ENCODE measurements at places on chromosomes 12 and 14. TPM values are rescaled to one million over a fixed set of nuclear protein-coding genes. Genes with fewer than 3 reads are reported as not detected.

The ATXN2 gene
- 140 TPM for total RNA-seq

The CCDC77 gene
- 9.3 TPM for total RNA-seq

The PLEKHH1 gene
- total RNA-seq = 183 TPM

The NAP1L1 gene
- total RNA-seq = 410 TPM

The MIP gene
- not detected for total RNA-seq

The RNU4-1 gene
- 3,659 TPM for total RNA-seq

The AMIGO2 gene
- 3.0 TPM for total RNA-seq

The LRRC10 gene
- total RNA-seq = not detected

DNA sequence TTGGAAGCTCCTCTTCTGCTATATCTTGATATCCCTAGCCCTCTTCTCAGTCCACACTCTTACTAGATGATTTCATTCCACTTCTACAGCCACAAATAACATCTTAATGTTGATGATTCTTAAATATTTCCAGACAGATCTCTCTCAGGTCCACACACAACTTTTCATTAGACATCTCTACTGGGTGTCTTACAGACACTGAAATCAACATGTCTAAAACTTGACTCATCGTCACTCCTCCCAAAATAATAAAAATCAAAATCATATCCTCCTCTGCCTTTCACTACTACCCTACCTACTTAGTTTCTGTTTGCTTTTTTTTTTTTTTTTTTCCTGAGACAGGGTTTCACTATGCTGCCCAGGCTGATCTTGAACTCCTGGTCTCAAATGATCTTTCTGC, 11.9 kb downstream of the PRDM4 start:
- no peak for DNase-seq

GRCh38 chr12:6839482-6840201, 1.1 kb upstream of the GNB3 start:
- DNase-seq = no peak

DNA sequence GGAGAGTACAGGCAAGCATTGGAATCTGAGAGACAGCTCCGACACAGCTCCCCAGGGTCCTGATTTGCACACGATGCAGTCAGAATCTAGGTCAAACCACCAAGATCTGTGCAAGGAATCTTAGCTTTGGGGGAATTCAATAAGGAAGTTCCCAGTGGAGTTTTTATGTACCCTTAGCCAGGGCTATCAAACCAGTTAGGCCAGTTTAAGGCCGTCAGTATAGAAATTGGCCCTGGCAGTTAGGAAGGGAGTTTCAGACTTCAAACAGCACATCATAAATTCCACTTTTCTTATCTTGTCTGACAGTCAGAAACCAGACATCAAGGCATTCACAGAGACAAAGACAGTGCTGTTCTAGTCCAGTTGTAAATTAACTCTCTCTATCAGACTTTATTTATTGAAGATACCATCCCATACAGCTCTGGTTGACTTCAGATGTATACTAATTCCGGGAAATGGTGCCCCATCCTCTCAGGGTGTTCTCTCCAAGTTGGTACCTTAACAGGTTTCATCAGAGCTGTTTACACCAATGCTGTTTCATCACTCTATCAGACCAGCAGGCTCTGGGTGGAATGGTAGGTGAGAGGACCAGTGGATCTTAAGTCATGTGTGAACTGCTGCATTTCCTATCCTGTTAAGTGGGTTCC, 157.5 kb upstream of the ATF7IP start:
- no peak for DNase-seq

- DNase-seq = no peak
These were observed 60.3 kb downstream of the KLRG1 start for GRCh38 chr12:9049520-9050133.

GRCh38 chr14:21096978-21097635, 1.3 kb downstream of the ZNF219 start:
- DNase-seq = no peak

- DNase-seq = no peak
These were observed 120.1 kb downstream of the MDGA2 start for GRCh38 chr14:47555333-47555732.

DNA sequence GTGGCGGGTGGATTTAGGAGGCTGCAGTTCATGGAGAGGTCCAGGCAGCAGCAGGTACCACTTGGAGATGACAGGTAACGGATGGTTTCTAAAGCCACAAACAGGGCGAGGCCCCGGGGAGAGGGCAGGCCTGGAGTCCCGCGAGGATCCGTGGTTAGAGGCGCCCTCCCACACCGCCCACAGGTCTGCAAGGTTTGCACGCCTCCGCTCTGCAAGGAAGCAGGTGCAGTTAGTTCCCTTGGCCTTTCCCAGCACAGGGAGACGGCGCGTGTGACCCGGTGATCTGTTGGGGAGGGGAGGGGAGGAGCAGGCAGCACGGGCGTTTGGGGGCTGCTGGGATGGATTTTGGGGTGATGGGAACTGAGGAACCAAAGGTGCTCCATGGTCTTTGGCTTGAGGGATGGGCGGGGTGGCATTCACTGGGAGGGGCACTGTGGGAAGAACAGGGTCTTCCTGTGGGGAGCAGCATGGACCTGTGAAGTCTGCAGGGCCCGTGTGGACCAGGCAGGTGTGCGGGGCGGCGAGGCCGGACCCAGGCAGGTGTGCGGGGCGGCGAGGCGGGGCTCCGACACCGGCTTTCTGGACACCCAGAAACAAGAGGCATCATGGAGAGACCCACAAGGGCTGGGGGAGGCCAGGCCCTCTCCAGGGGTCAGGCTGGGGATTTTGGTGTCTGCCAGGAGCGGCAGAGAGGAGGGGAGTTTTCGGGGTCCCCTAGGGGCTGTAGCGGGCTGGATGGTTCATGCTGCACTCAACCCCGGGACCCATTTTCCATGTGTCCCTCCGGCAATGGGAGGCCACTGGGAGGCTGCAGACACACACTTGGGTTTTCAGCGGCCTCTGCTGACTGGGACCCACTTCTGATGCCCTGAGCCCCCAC, 29.1 kb downstream of the NOC4L start:
- no peak for DNase-seq

DNA sequence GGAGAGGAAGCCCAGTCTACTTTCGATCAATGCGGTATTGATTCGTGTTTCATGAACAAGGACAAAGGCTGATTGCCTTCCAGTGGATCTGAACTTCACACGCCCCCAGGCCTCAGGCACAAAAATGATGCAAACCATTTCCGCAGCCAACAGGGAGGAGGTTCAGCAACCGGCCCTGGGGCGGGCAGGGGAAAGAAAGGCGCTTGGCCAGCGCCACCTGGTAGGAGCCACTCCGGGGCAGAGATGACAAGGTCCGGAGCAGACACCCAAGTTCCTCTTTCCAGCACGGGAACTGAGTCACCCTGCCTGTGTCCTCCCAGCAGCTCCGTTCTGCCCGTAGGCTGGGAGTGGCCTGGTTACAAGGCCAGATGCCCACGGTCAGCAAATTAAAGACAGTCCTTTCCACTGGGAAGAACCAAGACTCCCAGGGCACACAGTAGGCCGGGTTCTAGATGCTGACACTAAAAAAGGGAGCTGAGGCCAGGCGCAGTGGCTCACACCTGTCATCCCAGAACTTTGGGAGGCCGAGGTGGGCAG, 136.3 kb downstream of the SCARB1 start:
- peak; percentile 81 for DNase-seq

- DNase-seq = no peak
These were observed 3.2 kb downstream of the KCNJ8 start for GRCh38 chr12:21771311-21771710.

GRCh38 chr12:124673801-124674617, 106.6 kb upstream of the NCOR2 start:
- peak; percentile 84 for DNase-seq

DNA sequence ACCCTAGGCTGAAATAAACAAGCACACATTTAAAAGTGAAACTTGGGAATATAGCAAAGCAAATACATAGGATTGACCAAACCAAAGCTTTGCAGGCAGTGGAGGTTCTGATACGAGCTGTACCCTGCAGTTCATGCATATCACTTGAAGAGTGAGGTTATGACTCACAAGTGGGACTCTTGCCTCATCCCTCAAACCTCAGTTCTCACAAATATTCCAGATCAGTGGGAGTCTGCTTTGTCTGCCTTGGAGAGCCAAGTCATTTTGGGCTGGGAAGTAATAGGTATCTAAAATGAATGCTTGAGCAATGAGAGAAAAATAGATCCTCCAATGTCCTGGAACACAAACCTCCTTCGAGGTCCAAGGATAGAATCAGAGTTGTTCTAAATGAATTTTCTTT, 116.4 kb downstream of the LRIG3 start:
- DNase-seq = no peak

DNA sequence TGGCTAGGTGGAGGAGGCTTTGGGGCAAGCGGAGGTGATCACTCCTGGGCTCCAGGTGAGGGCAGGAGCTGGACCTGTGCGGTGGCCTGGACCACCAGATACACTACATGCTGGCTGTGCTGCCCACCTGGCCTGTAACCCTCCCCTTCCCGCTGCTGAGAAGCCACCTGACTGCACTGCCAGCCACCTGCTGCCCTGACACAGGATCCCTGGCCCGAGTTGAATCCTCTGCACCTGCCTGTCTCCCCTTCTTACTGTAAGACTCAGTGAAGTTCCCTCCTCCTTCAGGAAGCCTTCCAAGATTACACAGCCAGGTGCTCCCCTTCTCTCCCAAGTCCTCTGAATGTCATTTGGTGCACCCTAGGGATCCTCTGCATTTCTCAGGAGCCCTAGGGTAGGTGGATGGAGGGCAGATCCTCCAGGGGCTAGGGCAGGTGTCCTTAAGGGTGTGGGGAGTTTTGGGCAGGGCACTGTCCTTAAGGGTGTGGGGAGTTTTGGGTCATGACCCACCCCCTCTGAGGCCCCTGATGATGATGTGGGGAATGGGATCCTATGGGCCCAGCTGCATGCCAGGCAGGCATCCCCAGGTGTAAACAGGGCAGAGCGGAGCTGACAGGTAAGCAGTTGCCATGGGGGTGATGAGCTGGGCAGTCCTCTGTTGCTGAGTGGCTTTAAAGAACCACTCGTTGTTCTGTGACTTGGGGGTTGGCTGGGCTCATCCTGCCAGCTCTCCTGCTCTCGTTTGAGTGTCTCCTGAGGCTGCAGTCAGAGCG, 6.7 kb upstream of the MTA1 start:
- no peak for DNase-seq

DNA sequence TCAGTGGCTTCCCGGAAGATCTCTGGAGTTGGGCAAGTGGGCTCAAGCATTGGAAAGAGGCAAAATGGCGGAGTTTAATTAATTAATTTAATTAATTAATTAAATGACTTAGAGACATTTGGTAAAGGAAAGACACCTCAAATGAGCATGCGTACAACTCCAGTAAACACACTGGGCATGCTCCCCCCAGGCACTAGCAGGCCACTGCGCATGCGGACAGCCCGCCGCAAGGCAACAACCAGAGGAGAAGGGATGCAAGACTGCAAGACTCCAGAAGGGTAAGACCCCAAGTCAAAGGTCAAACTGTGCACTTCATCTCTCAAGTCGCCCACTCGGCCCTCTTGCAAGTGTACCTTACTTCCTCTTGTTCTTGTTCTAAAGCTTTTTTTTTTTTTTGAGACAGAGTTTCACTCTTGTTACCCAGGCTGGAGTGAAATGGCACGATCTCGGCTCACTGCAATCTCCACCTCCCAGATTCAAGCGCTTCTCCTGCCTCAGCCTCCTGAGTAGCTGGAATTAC, 57.8 kb upstream of the PSMC1 start:
- no peak for DNase-seq

GRCh38 chr12:107843351-107844311, 69.1 kb downstream of the ASCL4 start:
- DNase-seq = peak; percentile 49

- peak; percentile 27 for DNase-seq
These were observed 11.8 kb downstream of the FOXG1 start for GRCh38 chr14:28778138-28779117.

GRCh38 chr14:71415404-71415690, 508.1 kb downstream of the PCNX1 start:
- no peak for DNase-seq

DNA sequence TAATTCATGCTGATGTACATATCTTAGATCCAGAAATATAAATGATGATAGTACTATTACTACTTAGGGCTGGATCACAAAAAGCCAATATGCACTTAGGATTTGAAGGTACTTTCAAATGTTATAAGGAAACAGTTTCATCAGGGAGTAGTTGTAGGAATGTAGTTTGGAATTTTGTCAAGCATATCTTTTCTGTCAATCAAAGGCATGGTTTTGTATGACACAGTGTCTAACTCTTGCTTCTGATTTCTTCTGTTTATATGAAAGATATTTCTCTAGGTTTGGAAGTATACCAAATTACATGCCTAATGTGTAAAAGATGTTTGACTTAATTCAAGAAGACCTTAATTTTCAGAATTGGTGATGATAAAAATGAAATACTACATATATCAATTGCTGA, 135.7 kb downstream of the RAD51B start:
- no peak for DNase-seq

DNA sequence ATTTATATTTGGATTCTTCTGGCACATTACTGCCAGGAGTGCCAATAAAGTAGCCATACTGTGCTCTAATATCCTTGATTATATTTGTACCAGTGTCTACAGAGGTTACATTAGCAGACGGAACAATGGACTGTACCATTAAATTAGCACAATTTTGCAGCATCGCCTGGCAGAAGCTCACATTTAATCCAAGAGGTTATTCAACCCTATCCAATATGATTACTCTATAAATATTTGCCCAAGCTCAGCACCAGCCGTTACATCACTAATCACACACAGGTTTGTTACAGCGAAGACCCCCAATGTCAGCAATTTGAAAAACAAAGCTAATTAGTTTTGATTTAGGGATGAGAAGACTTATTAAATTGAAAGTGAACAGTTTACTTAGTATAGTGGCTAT, 16.9 kb upstream of the MGST1 start:
- no peak for DNase-seq

All from dorsolateral prefrontal cortex (tissue), 122 donors.